ENCODE measurements at places on chromosomes 12 and 14. TPM values are rescaled to one million over a fixed set of nuclear protein-coding genes. Genes with fewer than 3 reads are reported as not detected.

Gene PDZRN4
- total RNA-seq, result not detected

Gene OR6C2
- not detected for total RNA-seq

Gene ATP5F1B
- 1,064 TPM for total RNA-seq

Gene RIMBP2
- total RNA-seq, result 1.5 TPM

GRCh38 chr12:84542289-84542688 is 370.3 kb downstream of the SLC6A15 start:
- DNase-seq, result no peak
- no peaks in the 10 kb centered on the region for H3K27me3 ChIP-seq

GRCh38 chr12:92628476-92628875 is 74.3 kb upstream of the PLEKHG7 start:
- no peak overlapping the region for H3K27ac ChIP-seq
- H3K4me3 ChIP-seq, result no peak overlapping the region
- no peak for DNase-seq
- H3K4me1 ChIP-seq, result no peaks in the 10 kb centered on the region

DNA sequence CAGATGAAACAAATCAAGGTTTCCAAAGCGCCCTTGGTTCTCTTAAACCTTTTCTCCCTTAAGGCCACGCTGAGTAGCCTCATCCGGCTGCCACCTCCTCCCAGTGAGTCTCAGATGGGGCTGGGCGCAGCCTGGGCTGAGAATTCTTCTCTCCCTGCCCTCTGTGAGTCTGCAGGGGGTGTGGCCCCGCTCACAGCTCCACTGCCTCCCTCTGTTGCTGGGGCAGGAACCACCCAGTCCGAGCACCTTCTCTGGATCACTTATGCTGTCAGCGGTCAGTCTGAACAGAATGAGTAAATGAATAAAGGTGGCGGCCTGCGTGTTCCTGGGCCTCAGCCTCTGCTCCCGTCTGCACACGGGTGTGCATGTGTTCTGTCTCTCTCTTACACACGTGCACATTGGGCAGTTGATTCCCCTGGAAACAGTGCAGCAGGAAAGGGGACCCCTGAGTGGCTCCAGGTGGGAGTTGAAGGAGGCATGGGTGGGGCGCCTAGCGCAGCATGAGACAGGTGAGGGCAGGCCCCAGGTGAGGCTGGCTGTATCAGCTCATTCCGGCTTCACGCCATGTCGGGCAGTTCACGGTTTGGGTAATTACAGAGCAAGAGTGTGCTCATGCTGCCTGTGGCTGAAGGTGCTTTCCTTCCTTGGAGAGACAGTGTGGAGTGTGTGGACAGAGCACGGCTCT is 4.3 kb downstream of the PAPLN start:
- H3K27me3 ChIP-seq, result peaks cover 29% of the 10 kb centered on the region
- DNase-seq, result no peak
- peaks cover 31% of the 10 kb centered on the region for H3K4me1 ChIP-seq
- H3K4me3 ChIP-seq, result no peak overlapping the region
- H3K36me3 ChIP-seq, result no peaks in the 10 kb centered on the region
- no peak overlapping the region for H3K27ac ChIP-seq

DNA sequence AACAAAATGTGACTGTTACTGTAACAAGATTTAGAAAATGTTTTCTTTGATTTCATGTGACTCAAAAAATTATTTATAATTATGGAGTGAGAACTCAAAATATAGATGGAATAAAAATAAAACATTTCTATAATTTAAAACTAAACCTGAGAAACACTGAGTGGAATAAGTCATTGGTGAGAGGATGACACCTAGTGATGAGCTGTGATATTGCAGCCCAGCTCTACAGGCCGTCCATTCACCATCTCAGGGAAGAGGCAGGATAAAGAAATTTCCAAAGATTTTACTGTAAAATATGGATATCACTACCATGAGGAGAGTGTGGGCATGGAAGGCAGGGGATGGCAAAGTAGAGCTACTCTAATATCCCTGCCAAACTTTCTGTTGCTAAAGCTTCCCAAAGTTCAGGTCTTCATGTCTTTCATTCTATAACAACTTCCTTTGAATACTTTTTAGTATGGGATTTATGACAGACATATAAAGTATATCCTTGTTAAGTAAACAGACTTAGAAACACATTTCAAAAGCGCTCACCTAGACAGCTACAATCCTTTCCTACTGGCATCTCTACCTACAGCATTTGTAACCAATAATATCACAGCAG is 308.0 kb downstream of the ITPR2 start:
- H3K4me3 ChIP-seq, result no peak overlapping the region
- H3K27ac ChIP-seq, result no peak overlapping the region
- H3K27me3 ChIP-seq, result no peaks in the 10 kb centered on the region
- peaks cover 24% of the 10 kb centered on the region for H3K36me3 ChIP-seq

DNA sequence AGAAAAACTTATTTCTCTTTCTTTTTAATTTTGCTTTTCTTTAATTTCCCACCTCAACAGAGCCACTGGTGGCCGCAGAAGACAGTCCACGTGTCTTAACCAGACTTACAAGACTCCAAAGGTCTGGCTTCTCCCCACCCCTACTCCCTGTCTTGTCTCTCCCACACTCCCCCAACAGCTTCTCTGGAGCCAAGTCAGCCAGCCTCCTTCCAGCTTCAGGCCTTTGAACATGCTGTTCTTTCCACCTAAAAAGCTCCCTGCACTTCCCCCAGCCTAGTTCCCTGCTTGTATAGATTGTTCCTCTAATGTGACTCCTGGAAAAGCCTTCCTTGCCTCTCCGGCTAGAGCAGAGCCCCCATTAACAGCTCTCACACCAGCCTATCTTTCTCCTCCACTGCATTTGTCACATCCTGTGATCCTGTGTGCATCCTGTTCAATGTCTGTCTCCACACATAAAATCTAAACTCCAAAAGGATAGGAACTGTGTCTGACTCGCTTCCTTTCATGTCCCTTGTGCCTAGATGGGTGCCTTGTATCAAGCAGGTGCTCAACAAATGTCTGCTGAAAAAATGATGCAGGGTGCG is 7.8 kb upstream of the DYNLL1 start:
- H3K4me3 ChIP-seq, result no peak overlapping the region
- H3K27me3 ChIP-seq, result no peaks in the 10 kb centered on the region
- no peak for DNase-seq
- H3K36me3 ChIP-seq, result no peaks in the 10 kb centered on the region
- H3K4me1 ChIP-seq, result no peaks in the 10 kb centered on the region
